ENCODE measurements at places on chromosomes 1 and 21.
A peak's percentile ranks its signal among the peaks of the same experiment; 100 is the strongest.

DNA sequence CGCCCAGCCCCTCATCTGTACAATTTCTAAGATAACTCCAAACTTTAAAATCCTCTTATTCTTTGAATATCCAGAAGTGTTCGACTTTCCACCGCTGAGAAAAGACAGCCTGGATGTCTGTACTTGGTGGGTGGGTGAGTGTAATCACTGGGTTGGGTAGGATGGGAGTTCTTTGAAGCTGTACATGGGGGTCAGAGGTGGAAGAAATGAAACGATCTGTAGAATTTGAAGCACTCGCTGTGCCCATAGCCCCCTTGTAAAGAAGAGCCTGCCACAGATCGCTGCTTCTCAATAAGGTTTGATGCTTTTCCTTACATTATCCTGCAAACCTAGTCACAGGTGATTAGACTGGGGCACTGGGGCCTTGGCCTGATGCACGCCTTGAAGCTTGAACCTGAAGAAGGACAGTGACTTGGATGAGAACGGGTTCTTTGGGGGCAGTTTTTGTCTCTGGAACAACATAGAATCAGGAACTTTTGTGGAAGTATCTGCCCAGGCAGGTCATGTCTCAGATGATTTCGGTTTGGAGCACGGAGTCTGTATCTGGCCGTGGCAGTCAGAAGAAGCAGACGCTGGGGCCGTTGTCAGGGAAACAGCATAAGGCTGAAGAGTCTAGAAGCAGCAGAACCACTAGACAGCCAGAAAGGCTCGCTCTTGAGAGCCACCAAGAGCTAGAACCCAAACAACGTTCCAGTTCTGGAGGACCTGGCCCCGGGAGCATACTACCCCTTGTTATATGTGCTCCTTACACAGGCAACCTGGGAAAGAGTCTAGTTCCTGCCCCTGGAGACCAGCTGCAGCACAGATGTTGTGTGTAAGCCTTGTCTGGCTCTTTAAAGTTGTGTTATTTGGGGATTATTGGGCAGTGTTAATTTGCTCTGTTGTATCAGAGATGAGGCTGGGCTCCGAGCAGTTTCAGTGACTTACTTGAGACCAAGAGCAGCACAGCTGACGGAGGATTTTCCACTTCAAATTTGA, 45.1 kb upstream of the SCCPDH start:
- DNase-seq: no peak

GRCh38 chr1:196183941-196184340, 424.3 kb downstream of the KCNT2 start:
- no peak for DNase-seq

DNA sequence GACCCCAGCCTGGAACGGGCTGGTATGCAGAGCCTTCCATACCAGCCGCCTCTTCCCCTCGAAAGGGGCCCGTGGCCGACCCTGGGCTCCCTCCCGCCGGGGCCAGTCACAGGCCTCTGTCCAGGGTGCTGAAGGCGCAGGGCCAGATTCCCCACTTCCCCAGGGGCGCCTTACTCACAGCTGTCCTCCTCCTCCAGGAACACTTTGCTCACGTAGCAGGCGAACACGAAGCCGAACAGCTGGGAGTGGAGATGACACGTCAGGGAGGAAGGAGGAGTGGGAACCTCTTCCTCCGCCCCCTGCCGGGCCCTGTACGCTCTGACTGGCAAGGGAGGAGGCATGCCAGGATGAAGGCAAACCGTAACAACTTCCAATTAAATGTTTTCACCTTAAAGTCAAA, 57.3 kb downstream of the NKAIN1 start:
- DNase-seq: peak; percentile 92

GRCh38 chr1:170682169-170682568, 18.2 kb downstream of the PRRX1 start:
- no peak for DNase-seq

- DNase-seq: no peak
These were observed 5.1 kb downstream of the DNAJB4 start for GRCh38 chr1:78009836-78010235.

DNA sequence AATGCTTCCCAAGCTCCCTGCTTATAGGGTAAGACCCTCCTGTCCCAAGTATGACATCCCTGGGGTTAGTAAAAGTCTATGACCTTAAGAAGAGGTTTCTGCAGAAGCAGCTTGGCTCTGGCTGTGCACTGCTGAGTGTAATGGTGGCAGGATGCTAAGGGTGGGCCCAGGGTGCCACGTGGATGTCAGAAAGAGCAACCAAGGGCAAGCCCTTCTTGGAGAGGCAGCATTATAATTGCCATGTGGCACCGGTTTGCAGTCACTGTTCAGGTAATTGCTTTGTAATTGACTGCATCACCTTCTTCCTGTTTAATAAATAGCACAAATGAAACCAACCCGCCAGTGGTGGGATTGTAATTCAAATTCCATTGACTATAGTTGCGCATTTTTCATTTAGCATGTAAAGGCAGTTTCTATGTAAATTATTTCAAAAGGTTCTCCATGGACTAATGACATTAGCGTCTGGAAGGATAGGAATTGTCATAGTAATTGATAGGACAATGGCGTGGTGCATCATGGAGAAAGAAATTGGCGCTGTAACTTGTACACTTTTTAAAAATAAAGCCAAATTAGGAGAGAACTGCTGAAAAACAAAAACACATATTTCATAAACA, 490.6 kb upstream of the VAMP3 start:
- no peak for DNase-seq

GRCh38 chr1:45282351-45282750, 44.3 kb upstream of the HPDL start:
- DNase-seq: no peak

DNA sequence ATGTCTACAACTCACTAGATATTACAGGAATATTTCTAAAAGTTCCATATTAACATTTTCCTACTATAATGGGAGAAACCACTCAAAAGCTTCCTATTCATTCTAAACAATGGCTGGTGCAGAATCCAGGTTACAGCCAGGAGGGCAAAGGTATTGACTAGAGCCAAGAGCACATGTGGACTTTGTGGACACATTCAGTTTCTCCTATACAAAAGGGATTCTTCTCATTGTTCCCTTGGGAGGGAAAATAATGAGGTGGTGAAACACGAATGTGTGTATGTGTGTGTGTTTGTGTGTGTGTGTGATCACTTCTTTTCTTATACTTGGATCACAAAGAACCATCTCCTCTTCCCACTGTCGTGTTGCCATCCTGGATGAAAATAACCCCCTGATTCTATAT, 1000.0 kb downstream of the ADGRL2 start:
- no peak for DNase-seq
